ENCODE measurements at places on chromosomes 2 and 18.
A peak's percentile ranks its signal among the peaks of the same experiment; 100 is the strongest.

- DNase-seq, result no peak
Measured at GRCh38 chr2:9247177-9247576, 40.6 kb downstream of the ASAP2 start.

DNA sequence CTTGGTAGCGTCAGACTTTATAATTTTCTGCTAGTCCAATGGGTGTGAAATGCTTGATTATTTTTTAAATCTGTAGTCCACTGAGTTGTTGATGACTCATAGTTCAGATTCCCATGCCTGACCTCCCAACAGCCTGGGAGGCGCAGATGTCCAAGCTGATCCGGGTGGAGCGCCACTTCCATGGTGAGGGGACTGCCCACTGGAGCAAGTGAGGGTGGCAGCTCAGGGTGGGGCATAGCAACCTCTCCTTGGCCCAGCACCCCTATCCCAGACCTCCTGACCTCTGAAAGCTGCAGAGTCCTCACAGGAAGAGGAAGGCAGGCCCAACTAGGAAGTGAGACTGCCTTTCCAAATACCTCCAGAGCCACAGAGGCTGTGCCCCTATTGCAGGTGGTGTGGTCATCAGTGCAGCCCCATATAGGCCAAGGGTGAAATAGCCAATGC is 4.4 kb downstream of the MAL start:
- DNase-seq, result no peak

GRCh38 chr18:56726906-56727305 is 75.7 kb downstream of the WDR7 start:
- DNase-seq, result no peak

DNA sequence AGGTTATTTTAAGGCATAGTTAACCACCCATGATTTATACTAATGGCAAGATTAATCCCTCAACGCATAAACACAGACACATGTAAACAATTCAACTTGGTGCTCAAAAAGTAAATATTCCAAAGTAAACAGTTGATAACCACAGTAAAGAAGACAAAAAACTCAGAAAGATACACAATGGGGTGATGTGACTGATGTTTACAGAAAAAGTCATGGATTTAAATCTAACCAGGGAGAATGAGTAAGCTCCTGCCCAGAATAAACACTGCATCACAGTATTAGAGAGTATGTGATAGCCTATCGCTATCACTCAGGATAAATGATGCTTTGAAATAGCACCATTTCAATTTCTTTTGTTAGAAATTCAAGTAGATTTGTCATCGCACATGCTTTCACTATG is 49.3 kb downstream of the HIBCH start:
- DNase-seq, result no peak

DNA sequence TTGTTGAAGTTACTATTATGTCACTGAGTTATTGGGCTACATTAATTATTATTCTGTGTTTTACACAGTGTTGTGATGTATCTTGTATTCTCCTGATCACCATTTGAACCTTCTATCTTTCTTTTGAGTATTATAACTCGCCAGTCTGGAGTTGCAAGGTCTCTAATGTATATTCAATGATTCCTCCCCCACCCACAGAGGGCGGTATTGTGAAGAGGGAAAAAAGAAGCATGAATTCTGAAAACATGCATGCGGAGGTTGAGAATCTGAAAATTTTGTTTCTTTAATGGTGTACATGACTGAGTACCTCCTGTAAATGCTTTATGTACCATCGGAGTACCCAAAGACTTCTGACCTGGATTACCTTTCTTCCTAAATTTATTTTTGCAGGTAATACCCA is 266.6 kb downstream of the NR4A2 start:
- DNase-seq, result no peak

- DNase-seq, result no peak
Measured at GRCh38 chr2:218402491-218402901, 2.8 kb downstream of the CTDSP1 start.

- DNase-seq, result no peak
Measured at GRCh38 chr2:240129731-240130392, 6.2 kb downstream of the COPS9 start.

GRCh38 chr2:225614915-225615314 is 215.4 kb downstream of the NYAP2 start:
- no peak for DNase-seq

DNA sequence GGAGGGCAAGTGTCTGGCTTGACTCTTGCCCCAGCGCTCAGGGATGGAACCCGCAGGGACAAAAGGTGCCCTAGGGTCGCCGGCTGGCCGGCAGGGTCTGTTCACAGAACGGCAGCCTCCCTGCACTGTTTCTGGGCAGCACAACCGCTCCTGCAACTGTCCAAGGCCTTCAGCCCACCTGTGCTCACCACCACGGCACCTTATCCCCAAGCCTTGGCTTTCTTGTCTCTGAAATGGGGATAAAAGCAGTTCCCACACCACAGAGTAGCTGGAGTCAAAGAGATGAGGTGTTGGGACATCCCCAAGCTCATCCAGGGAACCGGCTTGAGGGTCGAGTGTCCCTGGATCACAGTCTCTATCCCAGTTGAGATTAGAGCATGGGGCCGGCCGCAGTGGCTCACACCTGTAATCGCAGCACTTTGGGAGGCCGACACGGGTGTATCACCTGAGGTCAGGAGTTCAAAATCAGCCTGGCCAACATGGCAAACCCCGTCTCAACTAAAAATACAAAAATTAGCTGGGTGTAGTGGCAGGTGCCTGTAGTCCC is 4.7 kb downstream of the SNORC start:
- DNase-seq, result no peak

DNA sequence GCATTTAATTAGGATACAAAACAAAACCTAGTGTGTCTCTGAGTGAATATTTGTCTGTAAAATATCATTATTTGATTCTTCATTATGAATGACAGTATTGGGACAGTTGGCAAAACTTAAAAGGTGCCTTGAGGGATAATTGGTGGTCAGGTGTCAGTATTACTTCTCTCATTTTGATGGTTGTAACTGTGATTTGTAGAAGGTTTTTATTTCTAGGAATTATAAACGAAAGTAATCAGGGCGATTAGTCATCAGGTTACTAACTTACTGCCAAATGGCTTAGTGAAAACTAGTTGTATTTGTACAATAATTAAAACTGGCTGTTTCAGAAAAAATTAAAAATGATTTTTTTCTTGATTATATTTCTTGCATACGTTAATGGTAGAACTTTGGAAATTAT is 117.6 kb downstream of the BIRC6 start:
- DNase-seq, result no peak

DNA sequence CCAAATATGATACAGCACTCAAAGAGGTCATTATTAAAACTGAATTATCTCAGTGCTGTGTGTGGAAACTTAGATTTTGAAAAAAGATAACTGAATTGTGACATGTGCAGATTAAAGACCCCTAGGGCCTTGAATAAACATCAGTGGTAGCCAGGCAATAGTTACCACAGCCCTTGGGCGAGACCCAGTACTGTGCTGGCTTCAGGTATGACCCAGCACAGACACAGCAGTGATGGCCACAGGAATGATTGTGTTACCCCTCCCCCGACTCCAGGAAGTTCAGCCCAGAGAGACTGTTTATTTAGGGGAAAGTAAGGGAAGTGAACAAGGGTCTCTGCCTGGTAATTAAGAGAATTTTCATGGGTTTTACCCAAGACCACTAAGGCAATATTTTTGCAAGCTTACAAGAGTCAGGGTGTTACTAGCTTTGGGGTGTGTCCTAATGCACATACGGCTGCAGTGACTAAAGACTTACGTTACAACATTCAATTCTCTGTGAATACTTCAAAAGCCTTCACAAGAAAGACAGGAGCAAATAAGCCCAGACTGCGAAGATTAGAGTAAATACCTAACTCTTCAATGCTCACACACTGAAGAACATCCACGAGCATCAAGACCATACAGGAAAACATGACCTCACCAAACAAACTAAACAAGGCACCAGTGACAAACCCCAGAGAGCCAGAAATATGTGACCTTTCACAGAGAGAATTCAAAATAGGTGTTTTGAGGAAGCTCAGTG is 28.2 kb upstream of the ITGAV start:
- DNase-seq, result no peak

- DNase-seq, result peak; percentile 66
Measured at GRCh38 chr18:3062798-3063680, 50.1 kb upstream of the LPIN2 start.

GRCh38 chr2:139514951-139515350 is 734.8 kb upstream of the NXPH2 start:
- no peak for DNase-seq

DNA sequence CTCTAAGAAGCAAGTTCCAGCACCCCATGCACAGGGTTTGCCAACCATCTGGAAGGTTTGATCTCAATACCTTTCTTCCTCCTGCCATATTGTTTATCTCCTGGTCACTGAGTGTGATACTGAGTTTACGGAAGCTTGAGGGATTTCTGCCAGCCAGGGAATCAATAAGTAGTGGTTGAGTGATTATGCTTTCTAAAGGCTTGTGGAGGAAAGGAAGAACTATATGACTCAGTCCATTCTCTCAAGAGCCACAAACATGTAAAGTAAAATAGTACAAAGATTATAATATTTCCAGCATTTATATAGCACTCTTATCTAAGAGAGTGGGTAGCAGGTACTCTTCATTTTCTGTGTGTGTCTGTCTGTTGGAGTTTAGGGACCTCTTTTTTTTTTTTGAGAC is 49.2 kb downstream of the SLC4A3 start:
- DNase-seq, result no peak

DNA sequence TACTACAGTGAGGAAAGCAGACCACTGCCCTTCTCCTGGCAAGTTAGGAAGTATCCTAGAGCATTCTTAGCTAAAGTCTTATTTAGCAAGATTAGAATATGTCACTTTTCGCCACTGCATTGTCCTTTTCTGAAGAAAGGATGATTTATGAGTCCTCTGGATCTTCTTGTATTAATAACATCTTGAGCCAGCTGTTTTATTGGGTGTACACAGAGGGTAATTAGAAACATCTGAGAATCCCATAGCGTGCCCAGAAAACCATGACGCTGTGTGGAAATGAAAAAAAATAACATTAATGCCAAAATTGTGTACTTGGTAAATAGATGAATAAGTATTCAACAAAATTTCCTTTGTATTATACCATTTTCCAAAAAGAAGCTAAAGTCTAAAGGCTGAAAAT is 198.7 kb downstream of the LTBP1 start:
- DNase-seq, result no peak

DNA sequence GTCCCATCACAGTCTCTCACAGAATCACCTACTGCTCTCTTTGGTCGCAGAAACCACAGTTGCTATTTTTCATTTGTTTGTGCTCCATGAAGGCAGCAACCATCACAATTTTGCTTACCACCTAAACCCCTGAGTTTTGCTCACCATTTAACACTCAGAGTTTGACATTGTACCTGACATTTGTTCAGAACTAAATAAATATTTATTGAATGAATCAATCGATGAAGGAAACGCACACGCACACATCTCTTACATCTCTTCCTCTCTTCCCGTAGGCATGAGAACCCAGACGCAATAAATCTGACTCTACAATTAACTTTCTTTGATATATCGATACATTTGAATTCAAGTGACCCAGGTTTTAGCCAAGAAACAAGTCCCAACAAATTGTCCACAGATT is 105.5 kb upstream of the RNF152 start:
- DNase-seq, result no peak

GRCh38 chr2:55581435-55581834 is 36.0 kb downstream of the PPP4R3B start:
- no peak for DNase-seq

DNA sequence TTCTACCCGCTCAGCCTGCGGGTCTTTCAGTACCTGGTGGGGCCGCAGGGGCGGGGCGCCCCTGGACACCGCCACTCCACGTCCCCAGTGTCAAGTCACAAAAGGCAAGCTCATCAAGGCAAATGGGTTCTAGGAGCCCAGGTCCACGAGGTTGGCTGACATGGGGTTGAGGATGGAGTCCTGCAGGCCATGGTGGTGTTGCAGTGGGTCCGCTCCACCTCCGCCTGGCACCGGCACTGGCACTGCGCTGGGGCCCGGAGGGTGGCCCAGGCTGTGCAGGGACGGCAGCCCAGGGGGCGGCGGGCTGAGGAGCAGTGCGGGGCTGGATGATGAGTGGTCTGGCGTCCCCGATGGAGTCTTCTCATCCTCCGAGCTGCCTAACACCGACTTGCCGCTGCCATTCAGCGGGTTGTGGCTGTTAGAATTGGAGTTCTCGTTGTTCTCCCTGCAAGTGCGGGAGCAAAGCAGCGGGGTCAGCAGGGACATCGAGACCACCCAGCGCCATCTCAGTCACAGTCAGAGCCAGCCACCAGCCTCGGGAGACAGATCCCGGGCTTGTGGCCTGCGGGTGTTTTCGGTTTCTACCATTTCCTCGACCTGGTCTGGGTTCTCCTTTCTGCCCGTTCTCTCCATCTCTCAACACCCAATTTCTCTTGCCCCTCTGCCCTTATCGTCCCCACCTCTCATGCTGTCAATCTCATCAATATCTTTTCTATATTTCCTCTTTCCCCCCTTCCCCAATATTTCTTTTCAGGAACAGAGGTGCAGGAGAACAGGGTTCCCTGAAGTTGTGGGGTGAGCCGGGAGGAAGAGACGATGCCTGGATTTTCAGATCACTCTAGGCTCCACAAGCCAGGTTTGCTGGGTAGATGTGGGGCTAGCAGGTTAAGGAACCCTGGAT is 3.0 kb downstream of the SIX2 start:
- DNase-seq, result no peak

DNA sequence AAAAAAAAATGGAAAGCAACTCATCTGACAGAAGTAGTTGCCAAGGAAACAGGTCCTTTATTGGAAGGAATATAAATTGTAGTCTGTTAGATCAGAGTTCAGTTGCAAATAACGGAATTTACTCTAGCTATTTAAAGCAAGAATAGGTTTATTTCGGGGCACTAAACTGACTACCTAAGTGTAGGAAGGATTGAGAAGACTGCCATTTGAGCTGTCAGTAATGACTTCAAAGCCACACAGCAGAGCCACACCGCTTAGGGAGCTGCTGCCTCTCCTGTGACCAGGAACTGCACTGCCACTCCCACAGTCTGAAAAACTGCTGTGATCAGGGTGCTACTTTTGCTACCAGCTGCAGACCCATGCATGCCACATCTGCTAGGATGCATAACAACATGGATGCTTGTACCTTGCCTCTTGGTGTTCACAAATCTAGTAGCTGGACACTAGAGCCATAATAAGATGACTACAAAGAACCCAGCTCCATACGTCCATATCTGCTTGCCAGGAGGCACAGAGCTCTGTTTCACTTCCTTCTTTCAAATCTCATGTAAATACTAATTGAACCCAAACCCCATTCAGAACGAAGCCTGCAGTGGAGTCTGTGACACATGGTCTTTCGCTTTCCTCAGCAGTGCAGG is 2.2 kb downstream of the DSG2 start:
- no peak for DNase-seq

- DNase-seq, result no peak
Measured at GRCh38 chr2:152525277-152525838, 190.4 kb downstream of the FMNL2 start.

DNA sequence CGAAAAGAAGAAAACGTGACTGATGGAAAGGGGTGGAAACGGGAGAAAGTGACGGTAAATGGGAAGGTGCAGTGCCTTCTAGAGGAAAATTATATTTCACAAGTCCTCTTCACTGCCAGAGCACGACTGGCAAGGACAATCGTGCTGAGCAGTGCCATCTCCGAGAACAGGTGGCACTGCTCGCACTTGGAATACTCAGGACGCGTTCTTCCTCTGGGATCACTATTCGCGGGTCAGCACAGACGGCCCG is 364 bp downstream of the STAT1 start:
- no peak for DNase-seq

Data from activated effector memory CD4-positive, alpha-beta T cell treated with Interleukin-2 at 50 U/mL for 16 hours (primary cell).